ENCODE measurements at places on chromosomes 2 and 18.

- DNase-seq = no peak
Measured at GRCh38 chr18:9135912-9136314, 668 bp upstream of the ANKRD12 start.

DNA sequence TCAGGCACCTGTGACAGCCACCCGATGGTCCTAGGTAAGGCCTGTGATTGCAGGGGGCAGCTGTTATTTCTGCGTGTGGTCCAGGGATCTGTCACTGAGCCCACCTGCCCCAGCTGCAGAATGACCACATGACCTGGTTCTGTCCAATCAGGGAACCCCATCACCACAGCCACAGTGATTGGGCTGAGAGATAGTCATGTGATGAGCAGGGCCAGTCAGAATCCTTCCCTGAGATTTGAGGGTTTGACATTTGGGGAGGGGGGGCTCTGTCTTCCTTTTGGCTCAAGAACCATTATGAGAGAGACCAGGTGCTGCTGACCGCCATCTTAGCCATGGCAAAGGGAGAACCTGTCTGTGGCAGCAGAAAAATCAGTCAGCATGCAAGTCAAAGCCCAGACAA is 147.2 kb downstream of the SMAD7 start:
- DNase-seq = no peak

- DNase-seq = no peak
Measured at GRCh38 chr2:234951664-234952269, at the start of gene SH3BP4. Gene SH3BP4, plus strand, starts transcription at chr2:234952017. Its CDS starts 82,986 bp downstream, at chr2:235035003.

- no peak for DNase-seq
Measured at GRCh38 chr2:16182841-16183240, 242.5 kb downstream of the MYCN start.

DNA sequence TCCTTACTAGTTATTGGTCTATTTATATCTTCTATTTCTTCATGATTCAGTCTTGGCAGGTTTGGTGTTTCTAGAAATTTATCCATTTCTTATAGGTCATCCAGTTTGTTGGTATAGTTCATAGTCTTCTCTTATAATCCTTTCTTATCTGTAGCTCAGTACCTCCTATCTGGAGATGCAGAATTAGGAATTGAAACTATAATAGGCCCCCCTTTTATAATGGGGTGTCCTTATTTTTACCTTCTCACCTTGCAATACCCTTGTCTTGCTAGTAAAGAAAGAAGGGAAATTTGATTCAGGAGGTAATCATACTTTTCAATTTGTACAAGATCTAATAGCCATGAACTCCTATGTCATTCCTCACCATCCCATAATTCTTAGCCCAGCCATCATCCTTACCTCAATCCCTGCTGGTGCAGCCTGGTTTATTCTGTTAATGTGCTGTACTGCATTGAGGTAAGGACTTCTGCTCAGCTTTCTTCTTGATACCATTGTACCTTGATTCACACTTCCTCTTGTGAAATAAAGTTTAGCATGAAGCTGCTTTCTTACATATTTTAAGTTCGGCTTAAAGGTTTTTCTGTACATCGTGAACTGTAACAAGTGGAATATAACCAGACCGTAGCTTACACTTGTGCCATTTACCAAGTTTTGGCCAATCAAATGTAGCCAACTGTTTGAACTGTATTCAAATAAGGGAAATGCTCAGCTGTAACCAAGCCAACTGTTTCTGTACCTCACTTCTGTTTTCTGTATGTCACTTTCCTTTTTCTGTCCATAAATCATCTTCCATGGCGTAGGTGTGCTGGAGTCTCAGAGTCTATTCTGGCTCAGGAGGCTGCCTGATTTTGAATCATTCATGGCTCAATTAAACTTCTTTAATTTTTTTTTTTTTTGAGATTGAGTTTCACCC is 40.1 kb upstream of the PTH2R start:
- DNase-seq = no peak

- DNase-seq = no peak
Measured at GRCh38 chr18:54515149-54515548, 75.9 kb upstream of the DYNAP start.

DNA sequence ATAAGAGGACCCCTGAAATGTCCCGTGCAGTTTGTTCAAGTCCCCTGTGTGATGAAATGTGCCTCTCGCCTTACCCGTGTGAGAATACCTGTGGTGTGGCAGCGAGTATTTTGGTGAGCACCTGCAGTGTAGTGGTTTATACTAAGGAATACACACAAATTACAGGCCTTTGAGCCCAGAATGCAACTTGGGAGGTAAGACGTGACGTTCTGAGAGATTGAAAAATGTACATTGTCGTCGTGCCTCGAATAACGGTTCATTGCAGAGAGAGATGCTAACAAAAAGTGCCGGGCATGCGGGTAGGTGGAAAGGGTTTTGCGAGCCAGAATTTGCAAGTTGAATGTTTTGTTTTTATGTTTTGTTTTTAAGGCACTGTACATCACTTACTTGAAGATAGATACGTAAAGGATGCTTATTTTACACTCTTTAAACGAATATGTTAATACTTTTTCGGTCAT is 867 bp downstream of the RBBP8 start:
- DNase-seq = no peak

DNA sequence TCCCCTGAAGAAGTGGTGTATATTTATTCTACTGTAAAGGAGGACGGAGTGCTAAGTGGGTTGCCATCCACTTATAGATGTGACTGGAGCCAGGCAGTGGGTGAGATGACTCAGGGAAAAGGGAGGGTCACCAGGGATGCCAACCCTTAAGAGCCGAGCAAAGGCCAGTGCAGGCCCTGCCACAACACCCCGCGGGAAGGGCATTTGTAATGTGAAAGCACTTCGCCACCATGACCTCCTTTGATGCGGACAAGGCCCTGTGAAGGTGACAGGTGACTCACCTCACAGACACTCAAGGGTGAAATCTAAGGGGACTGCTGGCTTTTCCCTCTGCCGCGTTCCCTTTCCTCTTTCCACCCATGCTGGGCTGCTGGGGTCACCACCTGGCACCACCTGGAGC is 50.2 kb upstream of the MRPL33 start:
- DNase-seq = no peak

DNA sequence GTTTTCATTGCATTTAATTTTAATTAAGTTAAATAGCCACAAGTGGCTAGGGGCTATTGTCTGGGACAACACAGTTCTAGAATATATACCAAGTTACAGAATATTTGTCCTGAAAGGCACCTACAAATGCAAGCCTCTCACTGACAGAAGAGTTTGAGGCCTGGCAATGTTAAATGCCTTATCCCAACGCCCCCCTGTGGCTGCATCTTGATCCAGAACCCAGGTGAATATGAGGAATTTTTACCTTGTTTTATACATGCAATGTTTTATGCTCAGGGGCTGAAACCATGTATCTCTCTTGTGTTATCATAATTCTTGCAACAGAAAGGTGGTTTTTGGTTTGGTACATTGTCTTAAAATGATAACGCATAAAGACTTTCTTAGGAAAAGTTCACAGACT is 71.8 kb upstream of the SEC11C start:
- no peak for DNase-seq

GRCh38 chr2:226508683-226509082 is 290.9 kb downstream of the IRS1 start:
- DNase-seq = peak; percentile 66

GRCh38 chr2:103435010-103435409 is 673.2 kb downstream of the TMEM182 start:
- DNase-seq = no peak

GRCh38 chr2:10831400-10831985 is 18.9 kb upstream of the PDIA6 start:
- no peak for DNase-seq

GRCh38 chr2:75698918-75699317 is 11.8 kb downstream of the GCFC2 start:
- no peak for DNase-seq

GRCh38 chr2:142769761-142770160 is 107.7 kb upstream of the KYNU start:
- no peak for DNase-seq

DNA sequence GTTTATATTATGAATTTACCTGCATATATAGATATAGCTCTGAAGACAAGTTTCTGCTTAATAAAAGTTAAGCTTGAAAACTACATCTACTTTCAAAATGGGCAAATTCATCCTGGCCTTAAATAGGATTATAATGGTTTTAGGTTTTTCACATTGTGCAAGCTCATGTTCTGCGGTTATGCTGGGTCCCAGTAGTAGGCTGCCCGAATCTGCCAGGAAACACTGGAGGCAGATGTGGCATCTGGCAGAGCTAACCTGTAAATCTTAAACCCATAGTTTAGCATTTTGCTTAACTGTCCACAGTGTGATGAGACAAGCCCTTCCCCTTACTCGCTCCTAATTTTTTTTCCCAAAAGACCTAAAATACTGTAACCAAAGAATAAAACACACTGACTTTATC is 234.2 kb downstream of the TCF4 start:
- DNase-seq = no peak

DNA sequence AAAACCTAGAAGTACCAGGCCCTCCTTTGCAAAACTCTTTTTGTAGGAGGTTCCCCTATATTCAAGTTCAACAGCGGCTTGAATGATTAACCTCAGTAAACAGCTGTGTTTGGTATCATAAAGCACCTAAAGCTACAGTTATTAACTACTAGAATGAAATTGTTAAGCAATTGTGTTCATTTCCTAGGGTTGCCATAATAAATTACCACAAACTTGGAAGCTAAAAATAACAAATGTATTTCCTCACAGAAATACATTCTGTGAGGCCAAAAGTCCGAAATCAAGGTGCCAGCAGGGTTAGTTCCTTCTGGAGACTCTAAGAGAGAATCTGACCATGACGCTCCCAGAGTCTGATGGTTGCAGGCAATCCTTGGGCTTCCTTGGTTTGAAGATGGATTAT is 202.1 kb upstream of the ACVR2A start:
- no peak for DNase-seq

DNA sequence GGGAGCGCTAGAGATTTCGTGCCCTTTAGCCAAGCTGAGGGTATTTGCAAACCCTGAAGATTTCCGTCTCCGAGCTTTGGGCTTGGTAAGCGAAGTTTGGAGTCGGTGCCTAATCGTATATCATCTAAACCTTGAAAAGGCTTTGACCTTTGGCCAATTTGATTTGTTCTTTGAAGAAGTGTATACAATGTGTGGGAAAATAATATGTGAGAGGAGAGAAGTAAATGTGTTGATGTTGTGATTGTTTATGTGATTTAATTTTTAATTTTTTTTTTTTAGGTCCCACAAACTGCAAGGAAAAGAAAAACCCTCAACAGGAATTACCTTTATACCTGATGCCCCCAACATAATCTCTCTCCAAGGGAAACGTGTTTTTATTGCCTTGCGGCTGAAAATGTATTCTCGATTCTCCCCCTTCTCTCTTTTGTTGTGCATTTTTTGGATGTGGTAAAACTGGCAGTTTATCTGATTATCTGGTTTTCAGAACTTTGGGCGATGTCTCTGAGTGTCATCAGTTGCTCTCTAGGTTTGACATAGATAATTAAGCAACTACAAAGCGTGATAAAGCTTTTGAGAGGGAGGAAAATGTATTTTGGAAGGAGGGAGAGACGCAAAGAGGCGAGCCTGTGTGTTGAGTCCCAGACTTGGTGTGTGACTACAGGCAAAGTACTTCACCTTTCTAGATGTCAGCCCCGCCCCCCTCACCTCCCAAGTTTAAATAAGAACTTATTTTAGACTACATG is 912 bp upstream of the FBXO11 start:
- no peak for DNase-seq

DNA sequence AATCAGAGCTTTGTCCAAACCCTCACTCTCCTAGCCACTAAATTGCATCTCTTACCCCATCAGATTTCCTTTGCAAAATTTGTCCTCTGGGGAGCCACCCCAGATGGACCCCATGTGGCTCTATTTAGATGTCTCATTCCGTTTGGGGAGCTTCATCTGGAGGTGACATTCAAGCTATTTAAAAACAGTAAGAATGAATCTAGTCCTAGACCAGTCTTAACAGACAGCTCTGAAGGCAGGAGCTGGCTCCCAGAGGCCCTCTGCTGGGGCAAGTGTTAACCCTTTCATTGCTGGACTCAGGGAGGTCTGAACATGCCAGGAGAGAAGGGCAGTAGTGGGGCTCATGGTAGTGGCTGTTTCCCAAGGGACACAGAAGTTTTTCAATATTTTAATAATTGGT is 59.2 kb downstream of the RPL37A start:
- DNase-seq = no peak

GRCh38 chr18:23306822-23307221 is 146.3 kb upstream of the RIOK3 start:
- DNase-seq = no peak

- no peak for DNase-seq
Measured at GRCh38 chr2:197904446-197904845, 100.1 kb downstream of the PLCL1 start.

DNA sequence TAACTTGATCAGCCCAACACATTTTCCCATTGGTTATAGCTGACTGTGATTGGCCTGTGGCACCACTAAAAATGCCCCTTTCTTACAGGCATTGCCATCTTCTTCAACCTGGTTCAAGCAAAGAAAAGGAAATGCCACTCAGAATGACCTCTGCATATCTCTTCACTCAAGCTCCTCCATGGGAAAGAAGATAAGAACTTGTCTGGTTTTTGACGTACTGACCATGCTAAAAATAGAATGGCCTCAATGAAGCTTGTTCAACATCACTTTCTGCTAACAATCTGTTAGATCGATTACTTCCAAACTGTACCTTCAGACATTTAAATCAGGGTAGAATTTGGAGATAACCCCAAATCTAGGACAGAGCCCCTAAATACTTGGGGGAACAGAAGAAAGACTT is 109.5 kb downstream of the CABYR start:
- no peak for DNase-seq

DNA sequence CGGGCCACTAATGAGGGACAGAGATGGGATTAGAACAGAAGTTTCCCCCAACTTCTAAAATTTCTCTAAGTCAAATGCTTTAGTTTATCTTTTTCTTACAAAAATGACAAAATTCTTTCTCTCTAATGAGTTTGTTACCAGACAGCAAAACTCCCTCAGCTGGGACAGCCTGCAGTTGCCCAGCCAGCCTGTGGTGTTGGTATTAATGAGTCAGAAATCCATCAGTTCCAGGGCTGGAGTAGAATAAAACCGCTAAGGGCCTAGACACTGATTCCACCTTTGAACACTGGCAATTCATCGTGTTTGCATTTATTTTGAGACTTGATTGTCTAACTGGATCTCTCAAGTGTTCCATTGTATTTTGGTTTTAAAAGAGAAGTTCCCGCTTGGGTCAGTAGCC is 38.3 kb upstream of the SMAD2 start:
- DNase-seq = no peak
